HuH-7 (cell line): ENCODE measurements at places on chromosomes 5 and 9.

DNA sequence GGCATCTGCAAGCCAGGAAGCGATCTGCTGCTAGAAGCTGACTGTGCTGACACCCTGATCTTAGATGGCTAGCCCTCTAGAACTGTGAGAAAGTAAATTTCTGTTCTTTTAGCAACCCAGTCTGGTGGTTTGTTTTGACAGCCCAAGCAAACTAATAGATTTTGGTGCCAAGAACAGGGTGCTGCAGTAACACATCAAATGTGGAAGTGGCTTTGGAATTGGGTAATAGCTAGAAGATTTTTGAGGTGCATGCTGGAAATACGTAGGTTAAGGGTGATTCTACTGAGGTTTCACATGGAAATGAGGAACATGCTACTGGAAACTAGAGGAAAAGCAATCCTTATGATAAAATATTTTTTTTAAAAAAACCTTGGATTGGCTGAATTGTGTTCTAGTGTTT, 153.5 kb upstream of the SH3GL2 start:
- no peak for DNase-seq

DNA sequence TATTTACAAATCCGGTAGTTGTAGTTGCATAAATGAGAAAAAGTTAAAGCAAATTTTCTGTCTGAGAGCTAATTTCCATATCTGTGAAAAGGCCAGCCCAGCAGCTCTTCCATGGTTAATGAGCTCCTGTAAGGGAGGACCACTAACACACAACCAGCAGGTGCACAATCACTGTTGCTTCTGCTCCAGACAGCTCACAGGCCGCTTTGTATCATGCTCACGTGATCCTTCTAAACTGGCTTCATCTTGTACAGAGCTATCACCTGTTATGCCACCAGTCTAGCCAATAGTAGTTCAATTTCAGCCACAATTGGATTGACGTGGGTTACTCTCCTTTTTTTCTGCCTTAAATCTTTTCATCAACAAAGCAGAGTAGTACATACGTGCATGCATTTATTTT, 38.3 kb upstream of the FBXL17 start:
- no peak for DNase-seq

DNA sequence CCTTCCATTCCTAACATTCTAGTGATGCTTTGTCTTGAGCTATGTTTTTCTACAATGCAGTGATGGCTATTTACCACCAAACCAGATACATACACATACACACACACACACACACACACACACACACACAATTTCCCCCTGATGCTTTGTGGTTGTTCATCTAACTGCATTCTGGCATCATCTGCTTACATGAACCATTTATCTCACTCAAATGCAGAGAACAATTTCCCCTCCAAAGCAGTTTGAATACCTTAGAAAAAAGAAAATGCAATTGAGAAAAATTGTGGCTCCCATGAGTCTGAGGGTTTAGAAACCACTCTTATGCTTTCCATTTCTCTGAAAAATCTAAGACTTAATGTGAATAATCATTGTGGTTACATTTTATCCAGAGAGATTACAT, 1024.8 kb downstream of the TLE4 start:
- no peak for DNase-seq

- no peak for DNase-seq
Observed at GRCh38 chr9:36284226-36284625, 26.0 kb upstream of the GNE start.

- no peak for DNase-seq
Observed at GRCh38 chr5:169897481-169897880, 82.8 kb downstream of the INSYN2B start.
